Endodermal cell (in vitro differentiated cells): ENCODE measurements at places on chromosomes 12 and 14. TPM values are rescaled to one million over a fixed set of nuclear protein-coding genes. Genes with fewer than 3 reads are reported as not detected.

DNA sequence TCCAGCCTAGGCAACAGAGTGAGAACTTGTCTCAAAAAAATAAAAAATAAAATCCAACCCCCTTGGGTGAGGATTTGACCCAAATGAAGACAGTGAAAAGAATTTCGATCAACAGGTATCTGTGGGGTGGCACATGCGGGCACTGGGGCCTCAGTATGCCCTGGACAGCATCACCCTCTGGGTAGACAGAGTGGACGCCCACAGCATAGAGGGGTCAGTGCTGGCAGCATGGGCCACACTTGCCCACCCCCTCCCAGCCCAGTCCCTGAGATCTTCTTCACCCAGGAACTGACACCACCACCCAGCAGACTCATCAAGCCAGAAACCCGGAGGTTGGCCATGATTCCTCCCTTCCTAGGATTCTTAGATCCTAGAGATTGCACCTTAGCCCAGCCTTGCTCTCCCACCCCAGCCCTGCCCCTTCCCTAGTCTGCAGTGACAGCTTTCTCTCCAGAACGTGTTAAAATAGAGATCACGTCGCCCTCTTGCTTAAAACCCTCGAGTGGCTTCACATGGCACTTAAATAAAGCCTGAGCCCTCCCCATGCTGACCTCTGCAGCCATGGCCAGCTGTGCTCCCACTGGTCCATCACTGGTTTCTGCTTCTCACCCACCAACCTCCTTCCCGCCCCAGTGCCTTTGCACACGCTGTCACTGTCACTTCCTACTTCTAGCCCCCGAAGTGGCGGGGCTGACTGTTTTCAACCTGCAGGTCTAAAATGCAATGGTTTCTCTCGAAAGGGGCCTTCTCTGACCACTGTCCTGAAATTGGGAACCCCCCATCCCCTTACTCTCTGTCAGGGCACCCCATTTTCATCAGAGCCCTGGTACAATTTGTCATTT, 26.2 kb upstream of the DYNC1H1 start:
- no peak overlapping the region for H3K27ac ChIP-seq
- no peaks in the 10 kb centered on the region for H3K4me1 ChIP-seq
- H3K36me3 ChIP-seq: no peaks in the 10 kb centered on the region
- DNase-seq: no peak
- no peak overlapping the region for H3K4me3 ChIP-seq
- H3K27me3 ChIP-seq: peaks cover 20% of the 10 kb centered on the region

The DLK1 gene
- 117 to 219 TPM (median 117 TPM) in 3 replicates for total RNA-seq

DNA sequence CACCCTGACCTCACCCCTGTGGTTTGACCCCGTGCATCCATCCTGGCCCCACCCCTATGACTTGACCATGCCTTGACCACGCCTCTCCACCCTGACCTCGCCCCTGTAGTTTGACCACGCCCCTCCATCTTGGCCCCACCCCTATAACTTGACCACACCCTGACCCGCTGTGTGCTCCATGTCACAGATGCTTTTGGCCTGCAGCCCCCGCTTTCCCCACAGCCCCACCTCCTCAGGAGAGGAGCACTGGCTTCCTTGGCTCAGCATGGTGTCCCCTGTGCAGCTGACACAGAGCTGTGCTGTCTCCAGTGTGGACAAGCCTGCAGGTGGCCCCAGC, 269.9 kb upstream of the SFSWAP start:
- DNase-seq: peak; percentile 75
- no peaks in the 10 kb centered on the region for H3K36me3 ChIP-seq
- no peak overlapping the region for H3K27ac ChIP-seq
- no peak overlapping the region for H3K4me3 ChIP-seq

GRCh38 chr12:125528281-125528680, 463.0 kb downstream of the AACS start:
- peak; percentile 17 for DNase-seq
- H3K36me3 ChIP-seq: no peaks in the 10 kb centered on the region
- H3K4me1 ChIP-seq: no peaks in the 10 kb centered on the region
- H3K27me3 ChIP-seq: no peaks in the 10 kb centered on the region
- no peak overlapping the region for H3K4me3 ChIP-seq

GRCh38 chr12:14157088-14157747, 175.8 kb upstream of the GRIN2B start:
- no peak for DNase-seq
- H3K27ac ChIP-seq: no peak overlapping the region
- no peaks in the 10 kb centered on the region for H3K27me3 ChIP-seq

The TPH2 gene
- 0.11 and 0.38 TPM in 2 replicates for total RNA-seq

The COX8C gene
- total RNA-seq: not detected in 3 replicates

GRCh38 chr14:68650404-68650994, 142.4 kb downstream of the ZFP36L1 start:
- no peaks in the 10 kb centered on the region for H3K27me3 ChIP-seq
- DNase-seq: peak; percentile 4
- no peaks in the 10 kb centered on the region for H3K4me1 ChIP-seq
- H3K36me3 ChIP-seq: no peaks in the 10 kb centered on the region
- no peak overlapping the region for H3K27ac ChIP-seq

DNA sequence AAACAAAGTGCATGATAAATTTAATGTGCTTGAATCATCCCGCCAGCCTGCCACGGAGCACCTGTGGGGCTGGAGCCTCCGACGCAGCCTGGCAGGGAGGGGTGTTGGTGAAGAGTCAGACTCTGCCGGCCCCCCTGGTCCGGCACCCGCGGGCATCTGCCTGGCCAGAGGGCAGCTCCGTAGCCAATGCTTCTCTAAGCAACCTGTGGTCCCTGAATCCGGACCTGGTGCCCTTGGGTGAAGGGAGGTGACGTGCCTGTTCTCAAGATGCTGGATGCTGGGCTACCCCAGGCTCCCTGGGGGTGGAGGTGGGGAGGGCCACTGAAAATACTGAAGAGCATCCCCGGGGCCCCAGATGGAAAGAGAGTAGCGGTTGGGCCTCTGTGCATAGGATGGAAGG, 158.6 kb upstream of the C14orf180 start:
- H3K4me3 ChIP-seq: no peak overlapping the region
- H3K27ac ChIP-seq: no peak overlapping the region
- no peaks in the 10 kb centered on the region for H3K36me3 ChIP-seq
- no peaks in the 10 kb centered on the region for H3K4me1 ChIP-seq

- H3K4me1 ChIP-seq: no peaks in the 10 kb centered on the region
- H3K27ac ChIP-seq: no peak overlapping the region
- peaks cover 5% of the 10 kb centered on the region for H3K36me3 ChIP-seq
- no peaks in the 10 kb centered on the region for H3K27me3 ChIP-seq
- DNase-seq: peak; percentile 26
Observed at GRCh38 chr14:103745424-103745823, 29.8 kb downstream of the ZFYVE21 start.

GRCh38 chr12:64808110-64808509, 16.3 kb upstream of the TBC1D30 start:
- H3K4me3 ChIP-seq: no peak overlapping the region
- no peak overlapping the region for H3K27ac ChIP-seq
- no peak for DNase-seq
- no peaks in the 10 kb centered on the region for H3K4me1 ChIP-seq

DNA sequence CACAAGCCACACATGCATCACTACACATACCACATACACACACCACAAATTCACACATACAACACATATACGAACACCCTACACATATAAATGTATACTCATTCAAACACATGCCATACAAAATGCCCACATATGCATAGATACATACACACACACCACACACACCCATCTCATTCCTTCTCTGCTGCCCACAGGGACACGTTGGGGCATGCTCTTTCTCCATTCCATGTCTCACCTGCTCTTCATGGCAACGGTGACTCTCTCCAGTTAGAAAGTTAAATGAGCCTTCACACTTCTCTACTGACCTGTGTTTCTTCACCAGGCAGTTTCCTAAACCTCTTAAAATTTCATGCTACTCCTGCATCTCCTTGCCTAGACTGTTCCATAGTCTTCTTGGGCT, 1194.8 kb downstream of the BCL11B start:
- DNase-seq: no peak
- no peak overlapping the region for H3K4me3 ChIP-seq

DNA sequence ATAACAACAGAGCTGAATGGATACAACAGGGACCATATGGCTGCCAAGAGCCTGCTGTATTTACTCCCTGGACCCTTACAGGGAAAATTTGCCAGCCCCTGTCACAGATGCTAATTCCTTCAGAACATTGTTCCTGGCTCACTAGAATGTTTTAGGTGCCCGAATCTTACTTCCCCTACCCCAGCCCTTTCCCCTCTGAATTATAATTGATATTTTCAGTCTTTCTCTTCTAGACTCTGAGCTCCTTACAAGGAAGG, 235.3 kb downstream of the KSR2 start:
- DNase-seq: no peak
- H3K27ac ChIP-seq: no peak overlapping the region
- no peaks in the 10 kb centered on the region for H3K4me1 ChIP-seq
- H3K36me3 ChIP-seq: no peaks in the 10 kb centered on the region
